ENCODE measurements at places on chromosomes 5 and 9. TPM values are rescaled to one million over a fixed set of nuclear protein-coding genes. Genes with fewer than 3 reads are reported as not detected.

Gene PDLIM4
- total RNA-seq: 96.0 TPM

Gene INSL4
- total RNA-seq: not detected

Gene CBY3
- total RNA-seq: not detected

Gene PLPP7
- not detected for total RNA-seq

Gene PTGR1
- total RNA-seq: 554 TPM

Gene PALM2AKAP2
- total RNA-seq: 2.1 TPM

Gene SIT1
- total RNA-seq: not detected

DNA sequence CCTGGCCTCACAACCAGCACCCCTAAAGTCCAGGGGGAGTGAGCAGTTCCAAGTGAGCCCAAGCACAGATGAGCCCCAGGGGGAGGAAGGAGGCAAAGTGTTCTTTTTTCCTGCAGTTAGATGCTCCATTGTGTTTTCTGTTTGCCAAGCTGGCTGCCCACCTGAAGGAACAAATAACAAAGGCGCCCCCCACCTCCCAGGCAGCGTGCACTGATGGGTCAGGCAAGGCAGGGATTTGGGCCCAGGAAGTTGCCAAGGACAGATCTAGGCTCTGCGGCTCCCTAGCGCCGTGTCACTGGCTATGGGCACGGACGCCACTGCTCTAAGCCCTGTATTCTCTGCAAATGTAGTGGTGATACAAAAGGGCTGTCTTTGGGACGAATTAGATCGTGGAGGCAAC is 21.8 kb downstream of the FGF1 start:
- no peak for DNase-seq

DNA sequence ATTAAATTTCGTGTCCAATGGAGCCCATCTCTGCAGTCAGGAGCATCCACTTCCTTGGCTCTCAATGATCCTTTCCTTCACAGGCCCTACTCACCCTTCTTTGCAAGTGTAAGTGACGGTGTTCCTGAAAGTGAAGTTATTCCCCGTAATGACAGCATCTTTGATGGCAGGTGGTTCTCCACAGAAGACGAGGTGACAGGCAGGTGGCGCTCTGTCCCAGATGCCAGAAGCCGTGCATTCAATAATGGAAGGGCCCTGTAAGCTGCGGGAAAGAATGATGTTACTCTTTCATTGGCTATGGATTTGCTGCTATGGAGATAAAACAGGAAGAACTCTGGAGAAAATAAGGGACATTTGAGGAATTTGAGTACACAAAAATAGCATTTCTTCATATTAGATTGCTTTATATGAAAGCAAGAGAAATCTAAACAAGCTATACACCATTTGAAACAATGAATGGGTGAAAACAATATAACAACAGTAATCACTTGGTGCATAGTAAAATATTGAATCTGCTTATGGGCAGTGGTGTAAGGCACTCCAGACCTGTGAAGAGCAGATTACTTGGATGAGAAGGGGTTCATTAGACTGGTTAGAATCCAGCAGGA is 89.9 kb upstream of the TXNDC8 start:
- DNase-seq: peak; percentile 43

DNA sequence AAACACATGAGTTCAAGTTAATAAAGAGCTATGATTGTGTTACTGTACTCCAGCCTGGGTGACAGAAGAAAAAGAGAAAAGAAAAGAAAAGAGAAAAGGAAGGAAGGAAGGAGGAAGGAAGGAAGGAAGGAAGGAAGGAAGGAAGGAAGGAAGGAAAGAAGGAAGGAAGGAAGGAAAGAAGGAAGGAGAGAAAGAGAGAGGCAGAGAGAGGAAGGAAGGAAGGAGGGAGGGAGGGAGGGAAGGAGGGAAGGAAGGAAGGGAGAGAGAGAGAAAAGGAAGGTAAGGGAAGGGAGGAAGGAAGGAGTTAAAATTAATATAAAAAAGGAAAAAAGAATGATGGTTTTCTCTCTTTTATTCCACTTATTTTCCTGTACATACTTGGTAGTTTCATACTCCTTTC is 89.5 kb upstream of the ZBTB43 start:
- DNase-seq: no peak

- DNase-seq: no peak
These were observed 96.1 kb downstream of the FBN2 start for GRCh38 chr5:128441941-128442350.

GRCh38 chr9:37438359-37438758 is 15.9 kb downstream of the GRHPR start:
- no peak for DNase-seq

DNA sequence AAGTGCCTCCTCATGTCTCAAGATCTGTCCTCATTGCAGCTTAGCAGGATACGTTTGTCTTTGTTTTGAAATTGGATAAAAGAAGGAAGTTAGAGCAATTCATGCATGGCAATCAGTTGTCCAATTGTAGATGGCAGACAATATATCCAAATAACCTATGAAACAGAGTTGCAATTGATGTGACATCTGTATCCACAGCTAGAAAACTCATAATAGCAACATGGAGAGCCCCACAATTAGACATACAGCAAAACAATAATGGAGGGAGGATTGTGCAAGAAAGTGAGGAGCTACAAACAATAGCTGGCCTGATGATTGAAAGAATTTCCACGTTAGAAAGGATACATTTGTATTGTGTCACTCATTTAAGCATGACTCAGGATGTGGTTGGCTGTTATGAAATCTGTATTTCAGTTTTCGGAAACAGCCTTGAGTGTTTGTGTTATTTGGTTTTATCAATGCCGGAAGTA is 132.0 kb downstream of the FAM174A start:
- peak; percentile 40 for DNase-seq

Measured in H4 (cell line).